Activated CD8-positive, alpha-beta memory T cell treated with anti-CD3 and anti-CD28 coated beads, Interleukin-2, amount 50 U/mL, for 48 hours (primary cell): ENCODE measurements at places on chromosomes 7 and 10.

GRCh38 chr7:17910377-17910776 lies 29.9 kb downstream of the SNX13 start:
- DNase-seq, result no peak

GRCh38 chr7:107538001-107538400 lies 25.7 kb downstream of the COG5 start:
- DNase-seq, result no peak

DNA sequence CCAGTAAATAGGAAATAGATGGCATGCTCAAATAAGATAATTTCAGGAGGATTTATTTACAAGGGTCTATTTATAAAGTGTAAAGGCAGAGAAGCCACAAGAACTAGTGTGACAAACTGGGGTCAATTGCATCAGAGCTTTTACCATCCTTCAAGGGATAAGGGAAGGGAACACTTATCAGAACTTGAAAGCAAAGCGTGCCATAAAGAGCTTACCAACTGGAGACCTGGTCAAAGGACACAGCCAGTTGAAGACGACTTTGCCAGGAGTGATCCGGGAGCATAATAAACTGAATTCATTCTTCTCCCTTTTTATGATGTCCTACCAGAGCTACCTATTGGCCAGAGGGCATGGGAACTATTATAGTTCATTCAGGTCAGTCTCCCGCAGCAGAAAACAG lies 3.2 kb upstream of the PPP1R3A start:
- no peak for DNase-seq

DNA sequence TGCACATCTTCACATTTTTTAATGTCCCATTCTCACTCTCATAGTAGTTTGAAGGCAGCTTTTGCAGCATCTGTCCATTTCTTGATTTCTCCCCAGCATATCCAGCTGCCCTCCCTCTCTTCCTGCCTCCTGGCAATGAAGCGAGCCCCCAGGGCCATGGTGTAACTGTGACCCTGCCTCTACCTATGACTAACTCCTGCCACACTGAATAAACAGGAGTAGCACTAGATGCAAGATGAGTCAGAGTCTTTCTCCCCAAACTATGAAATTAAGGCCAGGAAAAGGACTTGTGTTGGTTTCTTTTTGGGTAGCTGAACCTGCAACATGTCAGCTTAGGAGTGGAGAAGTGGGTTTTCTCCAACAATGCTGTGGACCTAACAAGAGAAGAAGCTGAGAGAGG lies 329.0 kb downstream of the RNLS start:
- DNase-seq, result no peak

- no peak for DNase-seq
Observed at GRCh38 chr10:88433565-88434186, 149.4 kb downstream of the RNLS start.

DNA sequence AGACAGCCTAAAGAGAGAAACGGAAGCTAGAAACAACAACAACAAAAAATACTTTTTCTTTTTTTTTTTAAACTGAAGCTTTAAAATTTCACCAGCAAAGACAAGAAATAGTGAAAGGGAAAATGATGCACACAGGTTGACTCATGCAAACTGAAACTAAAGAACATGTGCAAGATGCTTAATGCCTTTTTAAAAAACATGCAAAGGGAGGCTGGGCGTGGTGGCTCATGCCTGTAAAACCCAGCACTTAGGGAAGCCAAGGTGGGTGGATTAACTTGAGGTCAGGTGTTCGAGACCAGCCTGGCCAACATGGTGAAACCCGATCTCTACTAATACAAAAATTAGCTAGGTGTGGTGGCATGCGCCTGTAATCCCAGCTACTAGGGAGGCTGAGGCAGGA lies 15.1 kb upstream of the CUBN start:
- peak; percentile 71 for DNase-seq

- no peak for DNase-seq
Observed at GRCh38 chr10:79090134-79090803, 21.5 kb downstream of the ZMIZ1 start.

DNA sequence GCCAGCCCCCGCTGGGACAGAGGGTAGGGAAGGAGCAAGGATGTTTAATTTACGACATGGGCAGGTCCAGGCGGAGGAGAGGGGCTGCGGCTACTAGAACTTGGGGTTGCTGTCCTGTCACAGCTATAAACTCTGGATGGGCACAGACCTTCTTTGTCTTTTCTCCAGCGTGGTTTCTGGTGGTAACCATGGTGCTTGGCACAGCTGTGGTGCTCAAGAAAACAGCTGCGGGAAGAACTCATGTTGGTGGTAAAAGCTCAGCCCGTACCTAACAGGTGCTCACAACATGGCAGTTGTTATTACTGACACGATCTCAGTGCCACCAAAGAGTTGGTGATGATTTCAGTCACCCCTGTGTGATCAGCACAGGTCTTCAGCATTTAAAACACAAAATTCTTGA lies 13.8 kb downstream of the BAIAP2L1 start:
- no peak for DNase-seq

- no peak for DNase-seq
Observed at GRCh38 chr10:119620241-119621077, 23.7 kb upstream of the TIAL1 start.

GRCh38 chr10:21885940-21886339 lies 117.6 kb downstream of the DNAJC1 start:
- DNase-seq, result no peak

DNA sequence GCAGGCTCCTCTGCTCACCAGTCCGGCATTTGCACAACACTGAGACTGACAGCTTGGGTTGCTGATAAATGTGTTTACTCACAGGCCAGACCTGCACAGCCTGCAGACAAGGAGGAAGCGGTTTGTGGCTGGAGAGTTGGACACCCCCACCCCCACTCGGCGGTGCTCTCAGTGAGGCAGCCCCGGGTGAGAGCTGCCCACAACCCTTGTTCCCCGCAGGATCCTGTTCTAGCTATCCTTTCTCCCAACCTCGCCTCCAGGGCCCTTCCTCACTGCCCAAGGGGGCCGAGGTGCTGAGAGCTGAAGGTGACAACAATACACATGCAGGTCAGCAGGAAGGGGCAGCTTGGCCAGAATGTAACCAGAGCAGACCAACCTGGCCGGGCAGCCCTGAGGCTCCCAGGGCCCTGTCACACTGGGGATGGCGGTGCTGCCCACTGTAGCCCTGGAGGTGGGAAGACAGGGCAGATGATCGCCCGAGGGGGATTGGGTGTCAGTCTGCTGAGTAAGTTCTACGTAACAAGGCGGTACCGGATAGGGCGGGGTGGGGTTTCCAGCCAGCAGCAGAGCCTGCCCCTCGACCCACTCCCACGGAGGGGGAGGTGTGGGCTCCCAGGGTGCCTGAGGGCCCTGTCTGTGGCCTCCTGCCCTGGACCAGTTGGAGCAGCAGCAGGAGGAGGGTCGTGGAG lies 2.1 kb upstream of the ADAM8 start:
- DNase-seq, result no peak

GRCh38 chr10:74880041-74880440 lies 53.6 kb downstream of the KAT6B start:
- no peak for DNase-seq

DNA sequence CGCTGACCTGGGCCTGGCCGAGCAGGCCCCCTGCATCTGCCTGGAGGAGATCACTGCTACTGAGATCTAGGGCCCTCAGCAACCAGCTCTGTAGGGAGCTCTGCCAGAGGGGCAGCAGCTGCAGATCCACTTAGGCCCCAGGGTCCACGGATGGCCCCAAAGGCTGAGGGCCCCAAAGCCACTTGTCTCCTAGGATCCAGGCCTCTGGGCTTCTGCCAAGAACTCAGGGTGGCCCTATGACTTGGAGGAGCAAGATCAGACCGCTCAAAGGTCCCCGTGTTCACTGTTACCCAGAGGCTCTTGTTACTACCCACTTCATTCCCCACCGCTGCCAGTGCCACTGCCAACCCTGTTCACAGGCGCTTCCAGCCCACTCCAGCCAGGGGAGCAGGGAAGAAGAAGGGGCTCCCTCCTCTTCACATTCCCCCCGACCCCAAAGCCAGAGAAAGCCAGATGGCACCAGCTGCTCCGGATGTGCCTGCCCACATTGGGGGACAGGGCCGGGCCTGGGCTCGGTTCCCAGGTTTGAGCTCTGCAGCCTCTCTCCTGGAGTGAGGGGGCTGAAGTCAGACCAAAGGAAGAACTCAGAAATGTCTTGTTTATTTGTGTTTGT lies 7.6 kb downstream of the LZTS2 start:
- no peak for DNase-seq

- DNase-seq, result no peak
Observed at GRCh38 chr7:22578007-22578733, 78.2 kb upstream of the STEAP1B start.

DNA sequence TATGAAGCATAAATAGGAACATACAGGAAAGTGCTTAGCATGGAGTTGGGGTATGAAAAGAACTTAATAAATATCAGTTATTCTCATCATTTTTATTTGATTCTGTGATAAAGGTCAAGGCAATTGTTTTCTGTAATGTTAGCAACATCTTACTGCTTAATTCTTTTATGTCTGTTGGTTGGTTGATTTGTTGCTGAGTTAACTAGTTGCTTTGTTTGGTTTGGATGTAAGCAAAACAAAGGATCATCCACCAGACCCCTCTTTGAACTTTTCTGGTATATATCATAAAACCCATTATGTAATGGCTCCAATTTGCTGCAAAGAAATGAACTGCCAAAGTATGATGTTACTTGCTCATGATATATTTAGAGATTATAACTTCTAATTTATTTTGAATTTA lies 44.5 kb downstream of the CH25H start:
- DNase-seq, result no peak

GRCh38 chr10:51952056-51952455 lies 252.7 kb upstream of the CSTF2T start:
- no peak for DNase-seq

GRCh38 chr7:126667742-126668366 lies 584.9 kb downstream of the GRM8 start:
- no peak for DNase-seq

GRCh38 chr7:128733278-128733645 lies 5.9 kb upstream of the CALU start:
- DNase-seq, result no peak

DNA sequence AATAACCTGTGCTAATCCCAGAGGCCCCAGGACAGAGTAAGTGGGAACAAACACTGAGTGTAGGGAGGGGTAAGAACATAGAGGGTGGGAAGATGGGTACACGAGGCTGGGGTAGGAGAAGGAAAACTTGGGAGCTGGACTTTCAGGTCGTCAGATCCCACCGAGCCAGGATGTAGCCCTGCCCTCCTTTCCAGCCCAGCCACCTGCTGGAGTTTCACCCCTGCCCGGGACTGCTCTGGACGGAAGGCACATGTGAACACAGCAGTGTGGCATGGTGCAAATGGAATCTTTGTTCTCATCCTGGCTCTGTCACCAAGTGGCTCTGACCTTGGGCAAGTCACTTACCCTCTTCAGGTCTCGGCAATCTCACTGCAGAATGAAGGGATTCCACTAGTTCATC lies 52.8 kb downstream of the PODXL start:
- no peak for DNase-seq
